ENCODE measurements at places on chromosomes 5 and 9. TPM values are rescaled to one million over a fixed set of nuclear protein-coding genes. Genes with fewer than 3 reads are reported as not detected.

- no peaks in the 10 kb centered on the region for H3K36me3 ChIP-seq
- no peaks in the 10 kb centered on the region for H3K27me3 ChIP-seq
- H3K4me1 ChIP-seq: no peaks in the 10 kb centered on the region
- DNase-seq: no peak
- no peak overlapping the region for H3K4me3 ChIP-seq
These were observed 396.5 kb upstream of the RPS23 start for GRCh38 chr5:82674671-82675070.

- no peaks in the 10 kb centered on the region for H3K36me3 ChIP-seq
- DNase-seq: no peak
- no peaks in the 10 kb centered on the region for H3K4me1 ChIP-seq
- H3K4me3 ChIP-seq: no peak overlapping the region
These were observed 57.3 kb downstream of the S1PR3 start for GRCh38 chr9:89048616-89049015.

GRCh38 chr5:123138774-123139173 lies 49.7 kb downstream of the PRDM6 start:
- no peak overlapping the region for H3K27ac ChIP-seq
- no peaks in the 10 kb centered on the region for H3K4me1 ChIP-seq
- H3K36me3 ChIP-seq: no peaks in the 10 kb centered on the region
- no peak overlapping the region for H3K4me3 ChIP-seq
- H3K27me3 ChIP-seq: peaks cover 36% of the 10 kb centered on the region
- no peak for DNase-seq

- H3K27ac ChIP-seq: no peak overlapping the region
- no peak for DNase-seq
These were observed 29.7 kb downstream of the SH3GLB2 start for GRCh38 chr9:128998462-128998861.

GRCh38 chr5:159210846-159211245 lies 1.5 kb upstream of the RNF145 start:
- H3K4me1 ChIP-seq: peaks cover 23% of the 10 kb centered on the region
- H3K4me3 ChIP-seq: peak overlapping the region; percentile 69
- no peaks in the 10 kb centered on the region for H3K27me3 ChIP-seq
- H3K36me3 ChIP-seq: no peaks in the 10 kb centered on the region
- peak overlapping the region; percentile 84 for H3K27ac ChIP-seq

GRCh38 chr5:174532455-174533453 lies 191.6 kb upstream of the MSX2 start:
- peak overlapping the region; percentile 61 for H3K4me3 ChIP-seq
- H3K27ac ChIP-seq: peak overlapping the region; percentile 99
- peaks cover 66% of the 10 kb centered on the region for H3K4me1 ChIP-seq
- peak; percentile 92 for DNase-seq
- no peaks in the 10 kb centered on the region for H3K27me3 ChIP-seq

GRCh38 chr9:87662808-87663528 lies 63.0 kb upstream of the CTSL start:
- H3K27me3 ChIP-seq: 0 out of 2 replicates have a peak, but pooled peaks cover 7% of the 10 kb centered on the region
- no peak overlapping the region for H3K4me3 ChIP-seq
- H3K4me1 ChIP-seq: no peaks in the 10 kb centered on the region

- no peak overlapping the region for H3K27ac ChIP-seq
- no peak overlapping the region for H3K4me3 ChIP-seq
- H3K4me1 ChIP-seq: no peaks in the 10 kb centered on the region
- no peak for DNase-seq
These were observed 74.9 kb downstream of the GCNT4 start for GRCh38 chr5:74977471-74977870.

- H3K4me1 ChIP-seq: peaks cover 25% of the 10 kb centered on the region
- no peaks in the 10 kb centered on the region for H3K27me3 ChIP-seq
- H3K27ac ChIP-seq: no peak overlapping the region
- no peak overlapping the region for H3K4me3 ChIP-seq
- DNase-seq: peak; percentile 45
These were observed 267.7 kb downstream of the ADAMTS6 start for GRCh38 chr5:65213921-65214525.

DNA sequence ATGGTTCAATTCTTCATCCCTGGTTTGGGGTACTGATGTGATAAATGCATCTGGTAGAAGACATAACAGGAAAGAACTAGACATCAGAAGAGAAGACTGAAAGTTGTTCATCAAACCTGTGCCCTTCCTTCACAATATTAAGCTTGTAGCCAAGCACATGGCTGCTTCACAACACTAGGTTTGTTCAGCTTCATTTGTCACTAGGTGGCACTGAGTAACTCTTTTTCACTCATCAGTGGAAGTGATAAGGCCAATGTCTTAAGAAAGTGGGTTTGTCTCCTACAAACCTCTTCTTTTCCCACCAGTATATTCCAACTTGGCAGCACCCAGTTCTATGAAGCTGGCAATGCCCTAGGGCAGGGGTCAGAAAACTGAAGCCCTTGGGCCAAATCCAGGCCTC lies 26.9 kb downstream of the ZNF484 start:
- no peaks in the 10 kb centered on the region for H3K27me3 ChIP-seq
- peak; percentile 26 for DNase-seq
- H3K27ac ChIP-seq: no peak overlapping the region

- H3K4me3 ChIP-seq: no peak overlapping the region
- no peaks in the 10 kb centered on the region for H3K36me3 ChIP-seq
- DNase-seq: no peak
- no peak overlapping the region for H3K27ac ChIP-seq
These were observed 122.3 kb downstream of the MAST4 start for GRCh38 chr5:66718374-66719002.

DNA sequence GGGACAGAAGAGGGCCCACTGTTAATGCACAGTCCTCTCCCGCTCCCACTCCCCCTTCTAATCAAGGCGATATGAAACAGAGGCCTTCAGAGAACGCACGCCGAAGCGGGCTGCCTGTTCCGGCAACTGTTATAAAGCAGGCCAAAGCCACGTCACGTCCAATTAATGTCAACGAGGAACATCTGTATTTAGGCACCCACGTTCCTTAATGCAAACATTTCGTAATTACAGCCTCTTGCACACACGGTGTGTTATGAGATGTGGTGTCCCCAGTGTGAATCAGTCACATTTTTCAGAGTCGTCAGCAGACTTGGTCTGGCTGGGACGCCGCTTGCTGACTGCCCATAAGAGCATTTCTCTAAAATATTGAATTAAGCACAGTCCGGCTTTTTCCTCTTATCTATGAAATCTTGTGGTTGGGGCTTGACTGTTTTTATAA lies 339.0 kb downstream of the NSG2 start:
- no peaks in the 10 kb centered on the region for H3K36me3 ChIP-seq
- H3K4me3 ChIP-seq: no peak overlapping the region
- no peaks in the 10 kb centered on the region for H3K27me3 ChIP-seq

GRCh38 chr9:83596899-83597504 lies 25.9 kb upstream of the IDNK start:
- DNase-seq: peak; percentile 43
- H3K4me3 ChIP-seq: no peak overlapping the region
- H3K36me3 ChIP-seq: no peaks in the 10 kb centered on the region
- H3K27me3 ChIP-seq: no peaks in the 10 kb centered on the region
- H3K27ac ChIP-seq: no peak overlapping the region

GRCh38 chr5:150313921-150314716 lies 11.4 kb upstream of the ARSI start:
- no peaks in the 10 kb centered on the region for H3K27me3 ChIP-seq
- H3K36me3 ChIP-seq: no peaks in the 10 kb centered on the region
- H3K4me1 ChIP-seq: peaks cover 27% of the 10 kb centered on the region
- no peak for DNase-seq

- peak; percentile 88 for DNase-seq
- H3K27me3 ChIP-seq: no peaks in the 10 kb centered on the region
- peak overlapping the region; percentile 32 for H3K4me3 ChIP-seq
- peak overlapping the region; percentile 89 for H3K27ac ChIP-seq
These were observed 257.7 kb downstream of the TLE1 start for GRCh38 chr9:81431641-81432040.

DNA sequence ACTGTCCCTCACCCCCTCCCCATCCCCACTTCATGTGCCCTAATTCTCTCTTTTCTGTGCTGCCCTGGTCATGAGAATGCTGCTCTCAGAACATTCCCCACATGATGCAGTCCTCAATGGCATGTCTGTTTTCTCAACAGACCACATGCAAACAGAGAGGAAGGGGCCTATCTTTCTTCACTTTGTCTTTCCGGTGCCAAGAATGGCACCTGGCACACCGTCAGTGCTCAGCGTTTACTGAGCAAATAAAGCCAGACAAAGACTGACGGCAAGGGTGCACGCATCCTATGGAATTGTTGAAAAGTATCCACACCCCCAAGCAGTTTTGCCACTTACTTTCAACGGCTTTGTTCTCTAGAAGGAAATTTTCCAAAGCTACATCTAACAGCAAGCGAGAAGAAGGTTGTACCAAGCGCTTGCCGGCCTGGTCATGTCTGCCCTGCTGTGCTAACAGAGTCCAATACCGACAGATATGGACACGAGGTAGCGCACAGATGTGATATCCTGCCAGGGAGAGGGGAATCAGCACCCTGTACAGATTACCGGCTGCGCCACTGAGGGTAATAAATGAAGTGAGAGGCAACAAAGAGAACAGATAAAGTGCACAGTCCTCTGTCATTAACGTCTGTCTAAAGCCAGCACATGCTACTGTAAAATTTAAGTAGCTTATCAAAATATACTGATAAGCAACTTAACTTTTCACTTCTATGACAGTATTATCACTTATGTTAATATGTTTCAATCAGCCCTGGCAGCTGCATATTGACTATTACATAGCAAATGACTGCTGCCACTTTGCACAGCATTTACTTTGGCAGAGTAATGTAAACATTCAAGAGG lies 251.7 kb downstream of the DENND1A start:
- H3K4me1 ChIP-seq: peaks cover 19% of the 10 kb centered on the region
- no peaks in the 10 kb centered on the region for H3K36me3 ChIP-seq
- peak overlapping the region; percentile 75 for H3K27ac ChIP-seq

- H3K4me1 ChIP-seq: peaks cover 5% of the 10 kb centered on the region
- H3K27me3 ChIP-seq: no peaks in the 10 kb centered on the region
- H3K36me3 ChIP-seq: no peaks in the 10 kb centered on the region
- peak; percentile 87 for DNase-seq
- H3K4me3 ChIP-seq: peak overlapping the region; percentile 90
- H3K27ac ChIP-seq: no peak overlapping the region
These were observed 4.0 kb downstream of the SIT1 start for GRCh38 chr9:35646533-35647265.

DNA sequence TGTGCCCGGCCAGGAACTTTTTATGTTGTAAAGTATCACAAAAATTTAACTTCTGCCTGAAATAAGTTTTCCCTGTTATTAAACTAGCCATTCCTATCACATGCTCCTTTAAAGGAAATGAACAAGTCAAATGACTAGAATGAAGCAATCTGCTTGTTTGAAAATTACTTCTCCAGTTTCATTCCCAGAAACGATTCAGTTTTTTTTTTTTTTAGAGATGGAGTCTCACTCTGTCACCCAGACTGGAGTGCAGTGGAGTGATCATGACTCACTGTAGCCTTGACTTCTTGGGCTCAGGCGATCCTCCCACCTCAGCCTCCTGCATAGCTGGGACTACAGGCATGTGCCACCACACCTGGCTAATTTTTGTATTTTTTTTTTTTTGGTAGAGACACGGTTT lies 13.3 kb upstream of the GNG10 start:
- no peak overlapping the region for H3K27ac ChIP-seq
- peaks cover 26% of the 10 kb centered on the region for H3K36me3 ChIP-seq
- no peaks in the 10 kb centered on the region for H3K27me3 ChIP-seq
- no peak overlapping the region for H3K4me3 ChIP-seq

DNA sequence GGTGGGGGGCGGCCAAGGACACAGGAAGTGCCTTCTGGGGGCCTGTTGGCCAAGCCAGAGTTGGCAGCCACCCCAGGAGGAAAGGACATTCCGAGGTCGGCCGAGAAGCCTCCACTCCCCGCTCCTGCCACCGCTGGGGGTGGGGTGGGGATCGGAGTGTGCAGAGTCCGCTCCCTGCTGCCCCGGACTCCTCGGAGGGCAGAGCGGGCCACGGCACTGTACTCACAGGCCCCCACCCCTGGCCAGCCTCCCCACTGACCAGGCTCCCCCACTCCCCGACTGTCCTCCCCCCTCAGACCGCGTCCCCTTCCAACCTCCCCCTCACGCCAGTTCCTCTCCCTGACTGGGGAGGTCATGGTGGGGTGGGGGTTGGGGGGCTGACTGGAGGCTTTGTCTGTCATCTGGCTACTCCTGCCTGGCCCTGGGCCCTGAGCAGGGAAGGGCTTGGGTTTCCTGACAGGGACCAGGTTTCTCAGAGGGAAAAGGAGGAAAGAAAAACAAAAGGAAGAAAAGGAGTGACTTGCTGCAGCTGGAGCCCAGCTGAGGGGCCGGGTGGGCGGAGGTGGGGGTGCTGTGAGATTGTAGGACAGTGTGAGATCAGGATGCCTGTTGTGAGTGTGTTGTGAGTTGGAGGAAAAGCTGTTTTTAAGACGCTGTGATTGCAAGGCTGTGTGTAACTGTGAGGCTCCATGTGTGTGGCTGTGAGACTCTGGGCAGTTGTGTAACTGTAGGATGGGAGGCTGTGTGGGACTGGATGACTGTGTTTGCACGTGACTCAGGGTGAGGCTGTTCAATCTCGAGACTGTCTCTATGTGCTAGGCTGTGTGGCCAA lies 29.7 kb downstream of the CNTFR start:
- no peaks in the 10 kb centered on the region for H3K4me1 ChIP-seq
- no peak overlapping the region for H3K27ac ChIP-seq
- H3K27me3 ChIP-seq: no peaks in the 10 kb centered on the region
- no peaks in the 10 kb centered on the region for H3K36me3 ChIP-seq

DNA sequence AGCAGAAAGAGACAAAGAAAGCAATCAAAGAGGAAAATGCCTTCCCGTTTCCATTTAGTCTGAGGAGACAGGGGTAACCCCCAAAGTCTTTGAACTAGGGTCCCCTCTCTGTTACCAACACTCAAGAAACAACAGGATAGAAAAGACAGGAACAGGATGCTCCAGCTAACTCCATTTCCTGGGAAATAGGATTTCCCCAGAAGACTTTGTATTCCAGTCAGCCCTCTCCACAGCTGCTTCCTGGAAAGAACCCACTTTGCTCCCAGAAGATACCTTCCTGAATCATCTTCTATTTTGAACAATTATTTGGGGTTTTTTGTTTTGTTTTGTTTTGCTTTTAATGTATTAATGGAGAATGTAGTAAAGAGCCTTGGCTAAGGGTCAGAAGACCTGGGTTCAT lies 56.0 kb downstream of the KLHL3 start:
- no peak overlapping the region for H3K27ac ChIP-seq
- H3K4me3 ChIP-seq: no peak overlapping the region
- no peak for DNase-seq
- no peaks in the 10 kb centered on the region for H3K36me3 ChIP-seq
- no peaks in the 10 kb centered on the region for H3K27me3 ChIP-seq

Gene PCDHGA2
- not detected for total RNA-seq

Gene SLC34A1
- 0.07 TPM for total RNA-seq

Gene TNFSF15
- total RNA-seq: 2.2 TPM

Gene SYNPO
- total RNA-seq: 8.4 TPM

Gene MYMK
- not detected for total RNA-seq

Gene ZBED3
- total RNA-seq: 1.3 TPM

Gene CD180
- not detected for total RNA-seq

Gene GMCL2
- not detected for total RNA-seq

Gene RNF208
- total RNA-seq: 1.7 TPM

Gene GALT
- 9.8 TPM for total RNA-seq

Gene TLR4
- not detected for total RNA-seq

Gene SLCO6A1
- total RNA-seq: not detected

Gene C9orf85
- 13.4 TPM for total RNA-seq

Gene NEUROG1
- not detected for total RNA-seq

Gene RLN2
- total RNA-seq: not detected

Gene LCP2
- not detected for total RNA-seq

Gene GPR151
- not detected for total RNA-seq
